SJCRH30 (cell line): ENCODE measurements at places on chromosomes 16 and 17. TPM values are rescaled to one million over a fixed set of nuclear protein-coding genes. Genes with fewer than 3 reads are reported as not detected.

DNA sequence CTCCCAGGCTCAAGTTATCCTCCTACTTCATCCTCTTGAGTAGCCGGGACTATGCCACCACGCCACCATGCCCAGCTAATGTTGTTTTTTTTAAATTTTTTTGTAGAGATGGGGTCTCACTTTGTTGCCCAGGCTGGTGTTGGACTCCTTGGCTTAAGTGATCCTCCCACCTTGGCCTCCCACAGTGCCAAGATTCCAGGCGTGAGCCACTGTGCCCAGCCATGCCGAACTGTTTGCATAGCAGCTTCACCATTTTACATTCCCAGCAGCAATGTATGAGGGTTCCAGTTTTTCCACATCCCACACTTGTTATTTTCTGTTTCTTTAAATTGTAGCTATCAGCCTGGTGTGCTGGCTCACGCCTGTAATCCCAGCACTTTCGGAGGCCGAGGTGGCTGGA is 2.2 kb upstream of the CTRB1 start:
- H3K4me1 ChIP-seq: peaks cover 3% of the 10 kb centered on the region; the same call in 1 of the 2 replicates
- H3K4me3 ChIP-seq: no peak overlapping the region
- H3K36me3 ChIP-seq: no peaks in the 10 kb centered on the region
- H3K27ac ChIP-seq: no peak overlapping the region
- no peaks in the 10 kb centered on the region for H3K27me3 ChIP-seq

- H3K27ac ChIP-seq: no peak overlapping the region
- H3K4me3 ChIP-seq: no peak overlapping the region
- H3K27me3 ChIP-seq: peaks cover under 1% of the 10 kb centered on the region; the same call in 1 of the 2 replicates
- no peaks in the 10 kb centered on the region for H3K36me3 ChIP-seq
- DNase-seq: no peak
Measured at GRCh38 chr17:35187481-35187880, 6.7 kb downstream of the SLC35G3 start.

DNA sequence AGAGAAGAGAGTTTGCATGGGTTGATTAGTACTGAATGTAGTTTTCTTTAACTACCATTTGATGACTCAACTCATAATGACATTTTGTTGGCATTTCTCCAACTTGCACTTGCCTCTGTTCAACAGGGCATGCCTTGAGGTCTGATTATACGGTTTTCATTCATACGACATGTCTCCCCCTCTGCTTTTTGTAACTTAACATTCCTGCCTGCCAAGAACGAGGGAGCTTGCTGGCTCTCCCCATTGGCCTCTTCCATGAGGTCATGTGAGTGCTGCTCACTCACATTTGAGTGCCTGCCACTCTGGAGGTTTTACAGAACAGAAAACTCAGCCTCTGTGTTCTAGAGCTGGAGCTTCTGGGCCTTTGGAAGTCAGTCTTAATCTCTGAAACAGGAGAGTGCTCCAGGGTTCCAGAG is 19.7 kb downstream of the MAP2K6 start:
- H3K27me3 ChIP-seq: no peaks in the 10 kb centered on the region
- no peak overlapping the region for H3K27ac ChIP-seq
- no peak overlapping the region for H3K4me3 ChIP-seq
- H3K4me1 ChIP-seq: no peaks in the 10 kb centered on the region
- no peak for DNase-seq
- H3K36me3 ChIP-seq: no peaks in the 10 kb centered on the region

DNA sequence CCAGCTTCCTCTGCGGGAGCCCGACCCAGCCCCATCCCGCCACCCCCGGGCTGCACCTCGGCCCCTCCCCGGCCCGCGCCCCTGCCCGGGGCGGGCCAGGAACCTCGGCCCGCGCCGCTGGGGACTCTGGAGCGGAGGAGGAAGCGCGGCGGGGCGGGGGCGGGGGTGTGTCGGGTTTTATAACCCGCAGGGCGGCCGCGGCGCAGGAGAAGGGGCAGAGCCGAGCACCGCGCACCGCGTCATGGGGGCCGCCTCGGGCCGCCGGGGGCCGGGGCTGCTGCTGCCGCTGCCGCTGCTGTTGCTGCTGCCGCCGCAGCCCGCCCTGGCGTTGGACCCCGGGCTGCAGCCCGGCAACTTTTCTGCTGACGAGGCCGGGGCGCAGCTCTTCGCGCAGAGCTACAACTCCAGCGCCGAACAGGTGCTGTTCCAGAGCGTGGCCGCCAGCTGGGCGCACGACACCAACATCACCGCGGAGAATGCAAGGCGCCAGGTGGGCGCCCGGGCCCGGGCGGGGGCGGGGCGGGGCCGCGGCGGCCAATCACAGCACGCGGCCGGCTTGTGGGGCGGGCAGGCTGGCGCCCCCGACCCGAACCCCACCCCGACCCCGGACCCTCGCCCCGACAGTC is at the start of gene ACE:
Gene ACE, plus strand, starts transcription at position 208 of the 626 bp plus-strand sequence. Its CDS starts 34 bp downstream, at position 242.
- peak; percentile 75 for DNase-seq
- H3K27me3 ChIP-seq: no peaks in the 10 kb centered on the region
- peak within 1 kb of the TSS; percentile 42 for H3K27ac ChIP-seq
- no peaks in the 10 kb centered on the region for H3K36me3 ChIP-seq
- H3K4me1 ChIP-seq: 0 out of 2 replicates have a peak, but pooled peaks cover 2% of the 10 kb centered on the region

The TAX1BP3 gene
- 27.6 and 28.6 TPM in 2 replicates for total RNA-seq

GRCh38 chr16:7236824-7237410 is 95.7 kb upstream of the RBFOX1 start:
- H3K36me3 ChIP-seq: no peaks in the 10 kb centered on the region
- no peak overlapping the region for H3K27ac ChIP-seq
- H3K4me1 ChIP-seq: no peaks in the 10 kb centered on the region
- no peaks in the 10 kb centered on the region for H3K27me3 ChIP-seq
- H3K4me3 ChIP-seq: no peak overlapping the region

DNA sequence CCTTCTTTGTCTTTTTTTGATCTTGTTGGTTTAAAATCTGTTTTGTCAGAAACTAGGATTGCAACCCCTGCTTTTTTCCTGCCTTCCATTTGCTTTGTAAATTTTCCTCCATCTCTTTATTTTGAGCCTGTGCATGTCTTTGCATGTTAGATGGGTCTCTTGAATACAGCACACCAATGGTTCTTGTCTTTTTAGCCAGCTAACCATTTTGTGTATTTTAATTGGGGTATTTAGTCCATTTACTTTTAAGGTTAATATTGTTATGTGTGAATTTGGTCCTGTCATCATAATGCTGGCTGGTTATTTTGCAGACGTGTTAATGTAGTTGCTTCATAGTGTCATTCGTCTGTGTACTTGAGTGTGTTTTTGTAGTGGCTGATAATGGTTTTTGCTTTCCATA is 26.2 kb downstream of the NFATC3 start:
- no peaks in the 10 kb centered on the region for H3K27me3 ChIP-seq
- no peak overlapping the region for H3K4me3 ChIP-seq
- H3K36me3 ChIP-seq: no peaks in the 10 kb centered on the region
- no peak for DNase-seq

GRCh38 chr17:2195729-2196128 is 107.9 kb downstream of the SMG6 start:
- no peak for DNase-seq
- H3K27ac ChIP-seq: no peak overlapping the region
- H3K4me1 ChIP-seq: peaks cover 9% of the 10 kb centered on the region
- no peak overlapping the region for H3K4me3 ChIP-seq
- peaks cover 2% of the 10 kb centered on the region; the same call in 1 of the 2 replicates for H3K36me3 ChIP-seq
- no peaks in the 10 kb centered on the region for H3K27me3 ChIP-seq

DNA sequence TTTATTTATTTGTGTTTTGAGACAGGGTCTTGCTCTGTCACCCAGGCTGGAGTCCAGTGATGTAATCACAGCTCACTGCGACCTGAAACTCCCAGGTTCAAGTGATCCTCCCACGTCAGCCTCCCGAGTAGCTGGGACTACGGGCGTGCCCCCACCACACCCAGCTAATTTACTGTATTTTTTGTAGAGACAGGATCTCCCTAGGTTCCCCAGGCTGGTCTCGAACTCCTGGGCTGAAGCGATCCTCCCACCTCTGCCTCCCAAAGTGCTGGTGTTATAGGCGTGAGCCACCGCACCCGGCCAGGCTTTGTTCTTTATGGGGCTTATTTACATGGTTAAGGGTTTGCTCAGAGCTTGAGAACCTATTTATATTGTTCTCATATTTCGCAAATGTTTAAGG is 5.8 kb upstream of the MEIOB start:
- no peaks in the 10 kb centered on the region for H3K4me1 ChIP-seq
- DNase-seq: no peak
- H3K36me3 ChIP-seq: no peaks in the 10 kb centered on the region
- H3K4me3 ChIP-seq: no peak overlapping the region
- no peak overlapping the region for H3K27ac ChIP-seq
- peaks cover 3% of the 10 kb centered on the region for H3K27me3 ChIP-seq

GRCh38 chr17:72116661-72117521 is 3.9 kb upstream of the SOX9 start:
- no peak overlapping the region for H3K4me3 ChIP-seq
- H3K27ac ChIP-seq: no peak overlapping the region
- no peak for DNase-seq

GRCh38 chr17:66665194-66665593 is 169.7 kb upstream of the CACNG5 start:
- H3K27ac ChIP-seq: no peak overlapping the region
- no peaks in the 10 kb centered on the region for H3K27me3 ChIP-seq
- H3K36me3 ChIP-seq: no peaks in the 10 kb centered on the region
- no peak overlapping the region for H3K4me3 ChIP-seq

The FLYWCH1 gene
- 9.1 and 9.7 TPM in 2 replicates for total RNA-seq

The SLC39A11 gene
- total RNA-seq: 5.4 and 9.3 TPM in 2 replicates

DNA sequence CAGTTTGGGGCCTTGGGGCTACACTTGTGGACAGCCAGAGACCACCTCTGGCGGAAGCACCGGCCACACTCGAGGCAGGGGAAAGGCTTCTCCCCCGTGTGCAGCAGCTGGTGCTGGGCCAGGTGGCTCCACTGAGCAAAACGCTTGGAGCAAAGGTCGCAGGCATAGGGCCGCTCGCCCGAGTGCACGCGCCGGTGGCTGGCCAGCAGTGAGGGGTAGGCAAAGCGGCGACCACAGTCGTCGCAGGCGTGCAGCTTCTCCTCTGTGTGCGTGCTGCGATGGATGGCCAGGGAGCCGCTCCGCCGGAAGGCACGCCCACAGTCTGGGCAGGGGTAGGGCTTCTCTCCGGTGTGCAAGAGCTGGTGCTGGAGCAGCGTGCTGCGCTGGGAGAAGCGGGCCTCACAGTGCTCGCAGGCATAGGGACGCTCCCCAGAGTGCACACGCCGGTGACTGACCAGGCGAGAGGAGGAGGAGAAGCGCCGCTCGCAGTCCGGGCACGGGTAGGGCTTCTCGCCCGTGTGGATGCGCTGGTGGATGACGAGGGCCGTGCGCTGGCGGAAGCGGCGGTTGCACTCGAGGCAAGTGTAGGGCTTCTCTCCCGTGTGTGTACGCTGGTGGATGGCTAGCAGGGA is 5.8 kb downstream of the ZNF689 start:
- no peak overlapping the region for H3K4me3 ChIP-seq
- H3K36me3 ChIP-seq: peaks cover 30% of the 10 kb centered on the region
- no peak overlapping the region for H3K27ac ChIP-seq
- no peak for DNase-seq

GRCh38 chr16:56862776-56863175 is 2.2 kb upstream of the SLC12A3 start:
- no peak overlapping the region for H3K4me3 ChIP-seq
- DNase-seq: peak; percentile 90
- H3K4me1 ChIP-seq: peaks cover 42% of the 10 kb centered on the region
- no peaks in the 10 kb centered on the region for H3K36me3 ChIP-seq
- H3K27ac ChIP-seq: peak overlapping the region; percentile 97

- H3K36me3 ChIP-seq: no peaks in the 10 kb centered on the region
- no peak overlapping the region for H3K4me3 ChIP-seq
- no peak for DNase-seq
- H3K27ac ChIP-seq: no peak overlapping the region
Measured at GRCh38 chr17:34850023-34850422, 111.2 kb downstream of the CCT6B start.

DNA sequence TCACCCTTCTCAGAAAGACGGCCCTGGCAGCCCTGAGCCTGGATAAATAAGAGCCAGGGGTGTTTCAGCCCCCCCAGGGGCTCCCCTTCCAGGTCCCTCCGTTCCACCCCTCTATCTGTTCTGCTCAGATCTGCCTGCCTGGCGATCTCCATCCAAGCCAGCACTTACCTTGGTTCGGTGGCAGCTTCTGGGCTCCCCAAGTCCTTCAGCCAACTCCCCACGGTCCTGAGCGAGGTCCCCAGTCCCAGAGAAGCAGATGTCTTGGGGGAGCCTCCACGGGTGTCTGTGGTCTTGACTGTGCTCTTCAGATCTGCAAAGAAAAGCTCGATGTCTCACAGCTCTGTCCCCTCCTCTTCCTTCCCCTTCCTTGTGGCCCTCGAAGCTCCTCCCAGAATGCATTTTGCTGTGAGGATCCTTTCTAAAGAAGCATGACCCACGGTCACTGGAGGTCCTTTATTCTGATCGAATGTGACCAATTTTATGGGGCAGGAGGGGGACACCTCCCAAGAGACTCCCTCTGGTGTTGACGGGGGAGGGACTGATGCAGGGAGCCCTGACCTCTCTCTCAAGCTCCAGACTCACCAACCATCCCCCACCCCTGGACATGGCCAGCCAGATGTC is at the start of gene PIK3R6:
Gene PIK3R6, minus strand, starts transcription at position 314 of the 621 bp plus-strand sequence. CDS start 17,880 bp downstream, outside the sequence.
- no peak for DNase-seq
- H3K27me3 ChIP-seq: no peaks in the 10 kb centered on the region
- H3K4me1 ChIP-seq: no peaks in the 10 kb centered on the region
- no peak within 1 kb of the TSS for H3K27ac ChIP-seq
- no peaks in the 10 kb centered on the region for H3K36me3 ChIP-seq

The SMIM36 gene
- not detected in 2 replicates for total RNA-seq

The PPP1R27 gene
- total RNA-seq: not detected in 2 replicates

DNA sequence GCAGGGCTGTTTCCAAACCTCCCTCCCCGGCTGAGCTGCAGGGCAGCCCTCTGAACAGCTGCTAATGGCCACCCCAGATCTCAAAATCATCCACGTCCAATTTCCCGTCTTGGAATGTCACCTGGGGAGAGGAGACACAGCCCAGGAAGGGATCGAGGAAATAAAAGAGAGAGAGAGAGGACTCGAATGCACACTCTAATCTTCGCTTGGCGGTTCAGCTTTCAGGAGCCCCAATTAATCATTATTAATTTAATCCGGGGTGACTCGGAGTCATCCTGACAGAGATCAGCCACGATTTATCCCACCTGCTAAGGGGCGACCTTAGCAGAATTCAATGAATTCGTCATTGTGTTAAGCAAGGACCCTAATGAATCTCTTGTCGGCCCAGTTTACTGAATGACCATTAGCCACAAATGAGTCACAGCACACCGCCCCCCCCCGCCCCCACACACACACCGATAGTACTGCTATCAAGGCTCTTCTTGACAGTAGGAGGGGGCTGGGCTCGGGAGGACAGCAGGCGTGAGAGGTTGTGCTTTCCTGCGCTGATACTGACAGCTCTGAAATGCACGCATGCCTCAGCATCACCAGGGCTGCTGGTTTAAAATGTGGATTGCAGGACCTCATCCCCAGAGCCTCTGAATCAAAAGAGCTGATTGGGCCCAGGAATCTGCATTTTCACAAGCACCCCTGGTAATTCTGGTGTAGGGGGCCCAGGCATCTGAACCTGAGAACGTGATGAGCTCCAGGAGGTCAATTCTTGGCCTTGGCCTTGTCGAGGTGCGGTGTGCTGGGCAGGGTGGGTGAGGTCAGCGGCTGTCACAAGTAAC is 190.0 kb upstream of the CIBAR2 start:
- peaks cover 38% of the 10 kb centered on the region for H3K4me1 ChIP-seq
- H3K4me3 ChIP-seq: no peak overlapping the region
- H3K36me3 ChIP-seq: no peaks in the 10 kb centered on the region
